HAP-1 (cell line): ENCODE measurements at places on chromosomes 3 and 15.

DNA sequence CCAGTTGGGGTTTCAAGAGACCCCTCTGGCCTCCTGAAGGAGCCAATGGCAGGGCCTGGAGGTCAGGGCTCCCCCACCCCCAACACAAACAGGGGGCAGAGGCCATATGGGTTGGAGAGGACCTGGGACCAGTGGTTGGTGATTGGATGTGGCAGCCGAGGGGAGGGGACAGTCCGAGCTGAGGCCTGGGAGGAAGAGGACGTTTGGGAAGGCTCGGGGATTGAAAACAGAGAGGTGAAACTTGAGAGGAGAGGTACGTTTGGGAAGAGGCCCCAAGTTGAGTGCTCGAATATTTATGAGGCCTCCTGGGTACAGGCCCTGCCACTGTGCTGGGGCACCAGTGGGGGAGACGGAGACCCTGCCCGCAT is 53.7 kb downstream of the DNAJB8 start:
- no peak for DNase-seq

- peak; percentile 67 for DNase-seq
These were observed 2.2 kb downstream of the ZNF592 start for GRCh38 chr15:84750583-84751092.

GRCh38 chr15:91271565-91272153 is 171.6 kb downstream of the SV2B start:
- peak; percentile 58 for DNase-seq

- DNase-seq: no peak
These were observed 103.8 kb upstream of the GALNT15 start for GRCh38 chr3:16070707-16071106.

- DNase-seq: no peak
These were observed 114.4 kb downstream of the ATG7 start for GRCh38 chr3:11386465-11387113.
